Activated CD4-positive, alpha-beta memory T cell treated with anti-CD3 and anti-CD28 coated beads for 36 hours (primary cell): ENCODE measurements at places on chromosomes 1 and 21. TPM values are rescaled to one million over a fixed set of nuclear protein-coding genes. Genes with fewer than 3 reads are reported as not detected.

The SERTAD4 gene
- total RNA-seq = not detected

The LIN28A gene
- total RNA-seq = not detected

The CRB1 gene
- not detected for total RNA-seq

DNA sequence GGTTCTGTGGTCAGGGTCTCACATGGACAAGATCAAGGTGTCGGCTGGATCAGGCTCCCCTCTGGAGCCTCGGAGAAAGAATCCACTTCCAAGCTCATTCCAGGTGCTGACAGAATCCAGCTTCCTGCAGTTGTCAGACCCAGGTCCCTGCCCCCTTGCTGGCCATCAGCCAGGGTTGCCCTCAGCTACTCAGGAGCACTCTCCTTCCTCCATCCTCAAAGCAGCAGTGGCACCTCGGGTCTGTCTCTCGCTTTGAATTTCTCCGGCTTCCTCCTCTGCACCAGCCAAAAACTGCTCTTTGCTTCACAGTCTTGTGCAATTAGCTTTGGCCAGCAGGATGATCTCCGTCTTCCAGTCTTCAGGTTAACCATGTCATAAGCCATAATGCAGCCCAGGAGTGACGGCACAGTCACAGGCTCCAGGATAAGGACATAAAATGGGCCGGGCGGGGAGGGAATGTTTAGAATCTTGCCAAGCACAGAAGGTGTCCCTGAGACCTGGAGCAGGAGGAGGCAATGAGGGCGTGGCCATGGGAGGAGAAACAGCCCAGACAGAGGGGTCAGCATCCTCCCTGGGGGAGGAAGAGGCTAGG, 79.4 kb upstream of the SLC25A33 start:
- DNase-seq = no peak

DNA sequence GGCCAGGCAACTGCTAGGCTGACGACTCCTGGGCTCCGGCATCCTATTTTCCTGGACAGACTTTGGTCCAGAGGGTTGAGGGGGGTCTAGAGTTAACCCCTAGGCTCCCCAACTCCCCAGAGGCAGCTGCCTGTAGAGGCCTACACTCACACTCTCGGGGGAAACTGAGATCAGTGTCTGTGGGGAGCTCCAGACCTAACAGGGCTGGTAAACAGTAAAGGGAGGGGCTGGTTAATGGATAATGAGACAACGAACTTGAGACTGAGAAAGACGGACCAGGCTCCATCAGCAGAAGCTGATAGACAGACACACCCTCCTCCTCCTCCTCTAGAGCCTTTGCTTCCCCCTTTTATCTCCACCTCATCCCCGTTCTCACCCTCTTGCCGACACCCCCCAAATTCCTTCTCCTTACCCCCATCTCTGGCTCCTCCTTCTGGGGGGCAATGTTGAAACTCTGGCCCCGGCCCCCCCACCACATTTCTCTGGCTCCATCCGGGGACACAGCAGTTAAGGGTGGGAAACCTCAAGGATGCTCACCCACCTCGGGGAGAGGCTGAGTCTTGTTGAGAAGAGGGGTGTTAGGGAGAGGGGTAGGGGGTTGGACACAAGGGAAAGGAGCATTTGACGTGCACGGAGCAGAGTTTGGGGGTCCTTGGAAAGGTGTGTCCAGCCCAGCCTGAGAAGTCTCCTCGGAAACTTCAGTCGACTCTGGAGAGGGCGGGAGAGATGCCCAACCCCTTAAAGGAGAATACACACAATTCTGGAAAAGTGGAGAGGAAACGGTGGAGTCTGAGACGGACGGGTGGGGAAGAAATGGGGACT, at the start of gene MTMR11:
Gene MTMR11 (minus strand): TSS at position 710 of the 822 bp plus-strand sequence. CDS start 232 bp downstream, at position 478.
- no peak for DNase-seq

DNA sequence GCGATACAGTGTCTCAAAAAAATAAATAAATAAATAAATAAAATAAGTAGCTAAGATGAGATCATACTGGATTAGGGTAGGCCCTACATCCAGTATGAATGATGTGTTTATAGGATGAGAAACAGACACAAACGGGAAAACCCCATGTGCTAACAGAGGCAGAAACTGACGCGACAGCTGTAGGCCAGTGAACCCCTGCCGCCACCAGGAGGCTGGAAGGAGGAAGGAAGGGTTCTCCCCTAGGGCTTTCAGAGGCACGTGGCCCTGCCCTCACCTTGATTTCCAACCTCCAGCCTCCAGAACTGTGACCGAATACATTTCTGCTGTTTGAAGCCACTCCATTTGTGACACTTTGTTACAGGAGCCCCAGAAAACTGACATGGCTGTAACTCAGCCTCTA, 38.5 kb downstream of the CHD5 start:
- DNase-seq = peak; percentile 66

GRCh38 chr1:106921186-106921585, 135.3 kb upstream of the PRMT6 start:
- DNase-seq = no peak

DNA sequence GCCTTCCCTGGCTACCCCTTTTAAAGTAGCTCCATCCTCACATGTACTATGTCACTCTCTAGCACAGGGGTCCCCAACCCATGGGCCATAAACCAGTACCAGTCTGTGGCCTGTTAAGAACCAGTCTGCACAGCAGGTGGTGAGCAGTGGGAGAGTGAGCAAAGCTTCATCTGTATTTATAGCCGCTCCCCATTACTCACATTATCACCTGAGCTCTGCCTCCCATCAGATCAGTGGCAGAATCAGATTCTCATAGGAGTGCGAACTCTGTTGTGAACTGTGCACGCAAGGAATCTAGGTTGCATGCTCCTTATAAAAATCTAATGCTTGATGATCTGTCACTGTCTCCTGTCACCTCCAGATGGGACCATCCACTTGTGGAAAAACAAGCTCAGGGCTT, 116.6 kb upstream of the FOXD3 start:
- DNase-seq = no peak

DNA sequence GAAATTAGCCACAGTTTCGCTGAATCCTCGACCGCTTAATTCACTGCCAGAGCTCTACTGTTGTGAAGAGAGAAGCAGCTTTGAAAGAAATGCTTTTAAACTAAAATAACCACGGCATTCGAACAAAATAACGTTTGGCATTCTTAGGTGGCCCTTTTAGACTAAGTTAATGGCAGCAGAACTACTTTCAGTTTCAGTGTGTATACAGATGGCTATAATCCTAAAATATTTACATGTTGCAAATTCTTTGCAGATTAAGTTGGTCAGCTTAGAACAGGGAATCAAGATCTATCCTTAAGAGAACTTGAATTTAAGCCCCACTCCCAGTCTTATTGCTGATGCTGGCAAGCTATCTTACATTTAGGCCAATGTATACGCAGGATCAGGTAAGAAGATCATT, 62.7 kb downstream of the ADSS2 start:
- DNase-seq = no peak

GRCh38 chr1:19062258-19063029, 106.0 kb upstream of the IFFO2 start:
- peak; percentile 30 for DNase-seq
